ENCODE measurements at places on chromosomes 1 and 21.

- DNase-seq = no peak
Observed at GRCh38 chr1:179151908-179152682, 70.2 kb downstream of the TOR3A start.

DNA sequence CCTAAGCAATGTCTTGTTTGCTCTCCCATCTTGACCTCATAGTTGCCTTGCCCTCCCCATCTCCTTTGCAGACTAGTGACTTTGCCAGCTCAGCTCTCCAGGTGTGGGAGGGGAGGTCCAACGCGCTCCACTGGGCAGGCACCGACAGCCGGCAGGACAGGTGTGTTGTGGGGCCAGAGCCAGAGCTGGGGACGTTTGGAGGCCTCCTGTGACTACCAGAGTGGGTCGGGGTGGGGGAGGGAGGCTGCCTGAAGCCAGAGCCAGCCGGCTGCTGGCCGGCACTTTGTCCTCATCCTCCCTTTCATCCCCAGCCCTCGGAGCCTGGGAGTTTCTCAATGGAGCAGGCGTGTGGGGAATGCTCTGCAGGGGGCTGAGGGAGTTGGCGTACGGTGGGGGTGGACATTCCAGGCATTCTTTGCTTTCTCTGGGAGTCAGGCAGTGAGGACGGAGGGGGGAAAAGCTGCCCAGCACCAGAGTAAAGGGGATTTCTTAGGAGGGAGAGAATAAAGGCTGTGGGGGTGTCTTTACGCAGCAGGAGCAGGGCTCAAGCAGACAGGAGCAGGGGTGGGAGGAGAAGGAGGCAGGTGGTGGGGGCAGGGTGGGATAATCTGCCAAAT, 20.2 kb downstream of the NUAK2 start:
- no peak for DNase-seq

- no peak for DNase-seq
Observed at GRCh38 chr1:216005916-216006315, 417.3 kb downstream of the USH2A start.

- DNase-seq = no peak
Observed at GRCh38 chr1:67897270-67897949, 64.1 kb upstream of the GNG12 start.

GRCh38 chr1:26317612-26318337, at the start of gene CD52:
Gene CD52 (plus strand): TSS chr1:26317958. CDS start chr1:26318018, 60 bp downstream.
- peak; percentile 75 for DNase-seq

- no peak for DNase-seq
Observed at GRCh38 chr1:174049514-174049913, 27.4 kb upstream of the RC3H1 start.

Data from stimulated activated CD4-positive, alpha-beta T cell treated with anti-CD3 and anti-CD28 coated beads, TNF-alpha, amount 100 ng/mL, for 48 hours (primary cell).